ENCODE measurements at places on chromosomes 7 and 10.
A peak's percentile ranks its signal among the peaks of the same experiment; 100 is the strongest.

GRCh38 chr7:87581723-87582122, 19.0 kb downstream of the ABCB1 start:
- no peak for DNase-seq

DNA sequence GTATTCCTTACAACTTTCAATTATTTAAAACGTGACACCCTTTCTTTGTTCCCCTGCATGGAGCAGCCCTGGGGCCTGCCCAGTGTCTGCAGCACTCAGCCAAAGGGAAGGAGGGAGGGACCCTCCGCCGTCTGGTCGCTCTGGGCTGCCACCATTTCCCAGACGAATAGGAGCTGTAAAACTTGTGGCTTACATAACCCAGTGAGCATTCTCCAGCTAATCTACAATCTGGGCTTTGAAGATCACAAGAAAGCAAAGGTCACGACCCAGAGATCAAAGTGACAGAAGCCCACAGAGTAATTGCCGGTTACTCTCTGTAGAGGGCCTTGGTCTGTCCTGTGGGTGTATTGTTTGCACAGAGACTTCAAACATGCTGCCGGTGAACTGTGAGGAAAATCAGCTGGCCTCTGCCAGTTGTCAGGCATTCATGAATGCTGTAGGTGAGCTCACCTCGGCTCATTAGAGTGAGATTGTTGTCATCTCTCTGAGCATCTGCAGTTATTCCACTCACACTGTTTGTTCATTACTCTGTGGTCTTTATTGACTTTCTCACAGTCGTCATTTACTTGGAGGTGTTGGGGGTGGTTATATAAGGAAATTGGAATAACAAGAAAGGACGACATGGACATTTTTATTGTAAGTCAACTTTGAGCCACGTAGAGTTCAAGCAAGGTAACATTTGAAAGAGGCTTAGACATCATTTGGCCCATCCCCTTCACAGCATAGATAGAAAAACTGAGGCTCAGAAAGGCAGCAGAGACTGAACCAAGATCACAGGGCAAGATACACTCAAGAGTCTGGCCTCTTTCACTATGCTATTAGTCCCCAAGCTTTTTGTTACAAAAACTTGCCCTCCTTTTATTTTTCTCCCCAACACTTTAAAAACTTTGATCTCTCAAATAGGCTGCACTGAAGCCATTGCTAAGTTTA, 619.8 kb downstream of the LRMDA start:
- DNase-seq: no peak

GRCh38 chr10:44906486-44906885, 4.7 kb upstream of the TMEM72 start:
- DNase-seq: no peak

- no peak for DNase-seq
Observed at GRCh38 chr7:17037356-17037755, 155.6 kb upstream of the AGR3 start.

- no peak for DNase-seq
Observed at GRCh38 chr10:14302035-14302434, 28.7 kb downstream of the FRMD4A start.

- DNase-seq: no peak
Observed at GRCh38 chr7:128422037-128422436, 12.3 kb upstream of the IMPDH1 start.

- no peak for DNase-seq
Observed at GRCh38 chr10:120433141-120433540, 23.9 kb upstream of the PLPP4 start.

DNA sequence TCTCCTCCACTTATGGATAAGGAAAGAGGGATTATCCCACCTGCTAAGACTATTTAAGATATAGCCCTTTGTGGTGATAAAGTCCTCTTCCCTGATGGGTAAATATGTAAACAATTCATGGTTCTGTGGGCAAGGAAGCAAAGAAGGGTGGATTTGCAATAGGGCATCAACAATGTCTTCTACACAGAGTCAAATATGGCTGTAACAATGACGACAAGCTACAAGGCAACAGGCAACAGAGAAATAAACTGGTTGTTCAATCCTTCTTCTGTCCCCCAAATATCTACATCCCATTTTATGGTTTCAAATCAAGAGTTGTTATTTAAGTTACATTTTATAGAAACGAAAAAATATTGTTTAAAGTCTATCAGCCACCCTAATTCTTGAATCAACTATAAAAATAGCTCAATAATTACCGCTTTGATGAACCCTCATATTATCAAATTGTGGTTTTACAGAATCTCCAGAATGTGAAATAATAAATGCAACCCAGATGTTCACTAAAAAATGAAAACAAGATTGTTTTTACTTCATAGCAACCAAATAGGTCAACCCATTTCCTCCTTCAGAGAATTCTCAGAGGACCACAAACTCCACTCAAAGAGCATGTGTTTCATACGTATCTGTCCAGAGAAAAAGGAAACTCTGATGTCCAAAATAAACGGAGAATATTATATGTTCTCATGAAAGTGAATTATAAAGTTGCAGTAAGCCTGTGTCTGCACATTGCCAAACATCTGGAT, 13.8 kb downstream of the CYTH3 start:
- DNase-seq: no peak

- DNase-seq: no peak
Observed at GRCh38 chr7:68576366-68576765, 1021.9 kb upstream of the AUTS2 start.

DNA sequence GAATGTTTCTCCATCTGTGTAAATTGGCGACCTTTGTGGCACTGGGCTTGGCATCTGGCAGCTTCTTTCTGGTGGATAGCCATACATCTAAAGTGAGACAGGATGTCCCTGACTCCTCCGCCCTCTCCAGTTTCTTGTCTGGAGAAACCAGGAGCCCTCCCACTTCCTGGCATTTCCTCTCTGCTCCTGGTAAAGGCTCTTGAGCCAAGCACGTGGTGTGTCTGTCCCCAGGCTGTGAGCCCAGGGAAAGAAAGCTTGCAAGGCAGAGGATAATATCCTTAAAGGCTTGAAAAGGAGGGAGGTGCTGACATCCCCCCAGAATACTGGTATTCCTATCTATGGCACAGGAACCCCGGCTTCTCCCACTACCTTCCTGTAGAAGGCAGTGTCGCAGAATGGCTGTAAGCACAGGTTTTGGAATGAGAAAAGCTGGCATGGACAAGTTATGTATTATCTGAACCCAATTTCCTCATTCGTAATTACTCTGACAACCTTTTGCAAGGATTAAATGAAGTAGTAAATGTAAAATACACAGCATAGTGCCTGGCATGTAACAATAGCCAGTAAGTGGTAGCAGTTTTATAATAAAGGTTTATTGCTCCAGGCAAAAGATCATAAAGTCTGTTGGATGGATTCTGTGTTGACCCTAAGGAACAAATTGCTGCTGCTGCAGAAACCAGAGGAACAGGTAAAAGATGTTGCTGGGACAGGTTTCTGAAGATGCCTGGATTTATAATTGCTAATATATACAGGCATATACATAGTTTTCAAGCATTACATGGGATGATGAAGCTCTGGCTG, 11.8 kb upstream of the ACSL5 start:
- no peak for DNase-seq

- DNase-seq: no peak
Observed at GRCh38 chr7:124915242-124915641, 14.4 kb downstream of the POT1 start.

- no peak for DNase-seq
Observed at GRCh38 chr10:116211682-116212081, 61.3 kb downstream of the GFRA1 start.

DNA sequence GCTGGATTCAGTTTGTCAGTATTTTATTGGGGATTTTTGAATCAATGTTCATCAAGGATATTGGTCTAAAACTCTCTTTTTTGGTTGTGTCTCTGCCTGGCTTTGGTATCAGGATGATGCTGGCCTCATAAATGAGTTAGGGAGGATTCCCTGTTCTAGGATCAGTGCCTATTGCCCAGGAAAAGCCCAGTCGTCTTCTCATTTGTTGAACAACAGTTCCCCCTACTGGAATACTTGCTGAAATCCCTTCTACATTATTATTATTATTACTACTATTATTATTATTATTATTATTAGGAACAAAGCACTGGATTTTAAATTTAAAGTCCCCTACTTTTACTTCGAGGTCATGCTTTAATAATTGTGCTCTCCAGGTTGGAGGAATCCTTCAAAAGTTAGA, 528.9 kb downstream of the MAGI2 start:
- DNase-seq: no peak

GRCh38 chr7:8490391-8491045, 57.1 kb downstream of the NXPH1 start:
- DNase-seq: no peak

DNA sequence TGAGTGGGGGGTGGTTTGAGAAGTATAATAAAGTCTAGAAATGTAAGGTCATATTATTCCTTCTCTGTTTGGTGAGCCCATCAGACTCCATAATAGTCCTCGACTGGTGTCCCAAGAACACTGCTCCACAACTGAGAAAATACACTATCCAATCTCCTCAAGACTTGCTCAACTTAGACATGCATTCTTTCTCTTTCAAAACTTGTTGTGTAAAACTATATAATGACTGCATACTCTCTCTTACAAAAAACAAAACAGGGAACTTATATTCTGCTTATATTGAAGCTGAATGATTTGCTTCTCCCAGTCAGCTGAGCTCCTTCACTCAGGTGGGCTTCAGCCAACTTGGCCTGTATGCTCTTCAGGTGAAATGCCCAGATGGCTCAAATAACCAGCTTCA, 204.7 kb downstream of the ZNF365 start:
- no peak for DNase-seq

DNA sequence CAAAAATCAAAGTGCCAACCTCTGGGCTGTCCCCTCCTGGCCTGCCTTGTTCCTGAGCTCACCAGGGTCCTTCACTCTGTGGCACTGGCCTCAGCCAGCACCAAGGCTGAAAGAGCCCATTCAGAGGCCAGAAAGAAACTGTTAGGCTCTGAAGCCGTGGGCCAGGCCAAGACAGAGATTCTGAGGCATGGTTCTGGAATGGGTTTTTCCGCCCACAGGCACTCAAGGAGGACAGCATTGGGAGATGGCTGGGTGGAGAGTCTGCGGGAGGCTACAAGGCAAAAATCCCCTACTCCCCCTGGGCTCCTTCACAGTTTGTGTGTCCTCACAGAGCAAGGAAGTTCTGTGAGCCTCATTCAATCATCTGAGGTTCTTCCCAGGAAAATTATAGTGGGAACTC, 31.7 kb downstream of the GRIFIN start:
- no peak for DNase-seq

GRCh38 chr10:95276367-95277200, 14.2 kb downstream of the PDLIM1 start:
- no peak for DNase-seq

DNA sequence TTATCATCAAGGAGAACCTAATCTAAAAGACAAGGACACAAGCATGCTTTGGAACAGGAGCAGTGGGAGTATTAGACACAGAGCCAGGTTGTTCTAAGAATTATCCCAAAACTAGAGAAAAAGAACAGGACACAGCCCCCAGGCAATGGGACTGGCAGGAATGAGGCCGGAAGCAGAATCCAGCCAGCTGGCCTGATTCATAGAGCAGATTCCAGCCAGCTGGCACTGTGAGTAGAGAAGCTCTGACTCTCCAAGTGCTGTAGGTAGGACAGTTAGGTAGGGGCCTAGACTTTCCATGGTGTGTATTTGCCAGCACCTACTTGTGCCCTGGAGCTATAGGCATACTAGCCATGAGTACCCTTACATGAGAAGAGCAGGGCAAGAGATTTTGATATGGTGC, 13.3 kb upstream of the RAB18 start:
- DNase-seq: no peak

GRCh38 chr10:109689785-109690184, 233.5 kb downstream of the XPNPEP1 start:
- no peak for DNase-seq

- peak; percentile 6 for DNase-seq
Observed at GRCh38 chr7:104264285-104264684, 56.5 kb upstream of the ORC5 start.

GRCh38 chr10:122768389-122768745, 68.7 kb upstream of the C10orf120 start:
- DNase-seq: no peak

DNA sequence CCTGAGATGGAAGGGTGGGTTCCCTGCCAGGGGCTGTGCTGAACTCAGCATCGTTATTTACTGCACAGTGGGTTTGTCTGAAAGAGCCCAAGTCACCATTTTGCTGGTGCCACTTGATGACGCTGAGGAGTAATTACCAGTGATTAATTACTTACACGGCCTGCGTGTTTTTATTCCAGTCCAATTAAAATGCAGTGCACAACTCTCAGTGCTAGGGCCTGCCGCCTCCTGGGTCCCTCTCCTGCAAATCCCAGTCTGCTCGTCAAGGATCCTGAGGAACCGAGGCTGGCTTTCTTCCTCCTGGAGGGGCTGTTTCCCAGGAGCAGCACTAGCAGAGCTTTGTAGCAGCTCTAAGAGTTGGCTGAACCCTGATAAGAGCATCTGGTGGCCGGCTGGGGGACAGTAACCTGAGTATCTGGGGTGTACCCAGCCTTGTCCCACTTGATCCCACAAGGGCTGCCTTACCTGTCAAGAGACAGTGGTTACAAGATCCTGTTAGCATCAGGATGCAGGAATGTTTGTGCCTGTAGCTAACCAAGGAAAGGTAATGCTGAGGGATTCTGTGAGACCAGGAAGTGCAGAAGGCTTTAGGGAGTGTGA, 45.1 kb upstream of the LRRC4 start:
- no peak for DNase-seq

- DNase-seq: no peak
Observed at GRCh38 chr10:60871215-60871614, 72.8 kb downstream of the RHOBTB1 start.

DNA sequence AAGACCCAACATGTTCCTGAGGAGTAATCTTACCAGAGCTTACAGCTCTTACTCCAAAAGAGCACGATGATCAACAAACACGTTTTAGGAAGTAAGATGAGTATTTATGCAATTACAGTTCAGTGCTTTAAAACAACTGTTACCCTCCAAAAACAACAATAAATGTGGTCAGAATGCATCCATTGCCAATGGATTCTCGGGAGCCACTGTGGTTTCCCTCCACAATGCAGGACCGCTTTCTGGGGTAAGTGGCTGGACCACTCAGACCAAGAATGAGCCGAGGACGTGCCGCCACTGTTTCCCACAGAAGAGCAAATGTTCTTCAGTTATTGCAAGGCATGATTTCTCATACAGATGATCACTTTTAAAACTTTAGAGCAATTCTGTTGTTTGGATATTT, 232.3 kb upstream of the MKLN1 start:
- no peak for DNase-seq

DNA sequence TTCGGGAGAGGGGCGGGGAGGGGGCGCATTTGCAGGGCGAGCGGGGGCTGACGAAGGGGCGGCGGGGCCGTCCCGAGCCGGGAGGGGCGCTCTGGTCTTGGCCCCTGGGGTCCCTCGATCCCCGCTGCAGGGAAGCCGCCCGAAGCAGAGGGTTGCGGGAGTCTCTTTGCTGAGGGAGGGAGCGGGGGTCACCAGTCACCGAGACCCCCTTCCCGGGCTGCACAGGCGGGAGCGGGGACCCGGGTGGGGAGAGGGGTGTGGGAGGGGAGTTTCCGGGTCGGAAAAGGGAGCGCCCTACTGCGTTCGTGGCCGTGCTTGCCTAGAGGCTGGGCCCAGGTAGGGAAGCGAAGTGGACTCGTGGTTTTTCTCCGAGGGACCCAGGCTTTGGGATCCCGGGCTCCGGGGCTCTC, 422 bp downstream of the AP1S1 start:
- peak; percentile 48 for DNase-seq

- no peak for DNase-seq
Observed at GRCh38 chr7:156578978-156579430, 61.6 kb upstream of the RNF32 start.
